ENCODE measurements at places on chromosomes 11 and 22.

- no peak for DNase-seq
Measured at GRCh38 chr22:45090497-45090910, 73.2 kb upstream of the NUP50 start.

GRCh38 chr11:10272132-10272531 is 21.9 kb downstream of the SBF2 start:
- DNase-seq, result no peak

GRCh38 chr22:20237480-20238440 is 30.4 kb downstream of the RTN4R start:
- no peak for DNase-seq

DNA sequence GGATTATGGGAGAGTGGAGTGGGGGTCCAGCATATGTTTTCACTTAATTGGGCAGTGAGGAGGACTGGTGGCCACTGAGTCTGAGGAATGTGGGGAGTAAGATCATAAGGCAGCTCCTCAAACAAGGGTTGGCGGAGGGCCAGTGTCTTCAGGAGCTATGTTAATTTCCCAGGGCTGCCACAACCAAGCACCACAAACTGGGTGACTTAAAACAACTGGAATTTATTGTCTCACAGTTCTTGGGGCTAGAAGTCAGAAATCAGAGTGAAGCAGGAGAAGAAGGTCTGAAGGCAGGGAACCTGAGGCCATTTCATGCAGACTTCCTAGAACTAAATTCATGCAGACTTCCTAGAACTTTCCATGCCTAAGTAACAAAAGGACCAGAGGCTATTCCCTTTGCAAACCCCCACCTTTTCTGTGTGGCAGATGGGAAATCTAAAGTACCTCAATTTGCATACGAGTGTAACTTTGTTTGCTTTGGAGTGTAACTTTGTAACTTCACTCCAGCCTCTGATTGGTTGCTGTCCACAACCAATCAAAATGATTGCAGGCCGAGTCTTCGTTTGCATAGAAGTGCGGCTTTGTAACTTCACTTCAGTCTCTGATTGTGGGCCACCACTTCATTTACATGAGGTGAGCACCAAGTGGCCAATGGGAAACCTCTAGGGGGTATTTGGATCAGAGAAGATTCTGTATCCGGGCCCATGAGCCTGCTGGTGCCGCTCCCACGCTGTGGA is 50.5 kb upstream of the ZBED5 start:
- no peak for DNase-seq

- no peak for DNase-seq
Measured at GRCh38 chr11:128919216-128919615, 23.5 kb downstream of the TP53AIP1 start.

- DNase-seq, result peak; percentile 31
Measured at GRCh38 chr22:36286096-36286957, 33.4 kb downstream of the APOL1 start.

- no peak for DNase-seq
Measured at GRCh38 chr11:103488031-103488461, 378.8 kb downstream of the DYNC2H1 start.

- no peak for DNase-seq
Measured at GRCh38 chr22:41523464-41524221, 20.6 kb downstream of the POLR3H start.

- DNase-seq, result no peak
Measured at GRCh38 chr11:61972672-61973475, 5.4 kb upstream of the FTH1 start.

DNA sequence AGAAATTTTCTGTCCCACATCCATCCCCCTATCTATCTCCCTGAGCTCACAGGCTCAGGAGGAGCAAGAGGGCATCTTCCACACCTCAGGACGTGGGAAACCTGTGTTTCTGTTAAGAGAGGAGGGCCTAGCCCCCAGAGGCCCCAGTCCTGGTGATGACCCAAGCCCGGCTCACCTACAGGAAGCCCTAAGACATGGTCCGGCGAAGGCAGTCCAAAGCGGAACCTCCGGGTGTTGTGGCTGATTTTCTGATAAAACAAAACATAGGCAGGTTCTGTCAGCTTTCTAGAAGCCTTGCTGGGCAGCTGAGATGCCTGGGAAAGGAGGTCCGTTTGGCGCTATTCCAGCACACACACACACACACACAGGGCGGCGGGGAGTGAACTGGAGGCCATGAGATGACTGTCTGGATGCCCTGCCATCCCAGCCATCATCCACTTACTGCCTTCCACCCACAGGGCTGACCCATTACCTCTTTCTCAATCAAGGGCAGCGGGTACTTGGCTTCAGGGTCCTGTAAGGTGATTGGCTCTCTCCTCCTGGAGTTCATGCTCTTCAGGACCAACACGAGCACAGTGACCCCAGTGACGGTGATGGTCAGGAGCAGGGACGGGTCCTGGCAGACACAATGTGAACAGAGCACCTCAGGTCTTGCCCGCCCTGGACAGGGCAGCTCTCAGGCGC is 882 bp downstream of the CYB5R2 start:
- DNase-seq, result no peak

GRCh38 chr11:65107751-65108468 is 3.8 kb upstream of the TM7SF2 start:
- DNase-seq, result no peak

DNA sequence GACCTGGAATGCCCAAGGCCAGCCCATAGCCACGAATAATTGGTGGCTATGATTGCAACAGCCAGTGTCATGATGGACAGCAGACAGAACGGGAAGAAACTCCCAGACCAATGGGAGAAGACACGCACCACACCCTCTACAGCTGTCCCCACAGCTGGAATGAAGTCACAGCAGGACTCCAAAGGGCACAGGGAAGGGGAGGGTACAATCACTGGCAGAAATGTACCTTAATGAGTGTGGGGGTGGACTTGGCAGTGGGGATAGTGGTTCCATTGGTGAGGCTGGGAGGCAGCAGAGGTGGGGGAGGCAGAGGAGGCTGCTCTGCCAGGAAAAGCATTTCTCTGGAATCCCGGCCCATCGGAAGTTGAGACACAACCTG is 52.9 kb downstream of the SGSM3 start:
- DNase-seq, result no peak

All from NCI-H1105 (cell line).